ENCODE measurements at places on chromosomes 1 and 21.

GRCh38 chr1:226425431-226426031 lies 17.6 kb upstream of the PARP1 start:
- DNase-seq = no peak

DNA sequence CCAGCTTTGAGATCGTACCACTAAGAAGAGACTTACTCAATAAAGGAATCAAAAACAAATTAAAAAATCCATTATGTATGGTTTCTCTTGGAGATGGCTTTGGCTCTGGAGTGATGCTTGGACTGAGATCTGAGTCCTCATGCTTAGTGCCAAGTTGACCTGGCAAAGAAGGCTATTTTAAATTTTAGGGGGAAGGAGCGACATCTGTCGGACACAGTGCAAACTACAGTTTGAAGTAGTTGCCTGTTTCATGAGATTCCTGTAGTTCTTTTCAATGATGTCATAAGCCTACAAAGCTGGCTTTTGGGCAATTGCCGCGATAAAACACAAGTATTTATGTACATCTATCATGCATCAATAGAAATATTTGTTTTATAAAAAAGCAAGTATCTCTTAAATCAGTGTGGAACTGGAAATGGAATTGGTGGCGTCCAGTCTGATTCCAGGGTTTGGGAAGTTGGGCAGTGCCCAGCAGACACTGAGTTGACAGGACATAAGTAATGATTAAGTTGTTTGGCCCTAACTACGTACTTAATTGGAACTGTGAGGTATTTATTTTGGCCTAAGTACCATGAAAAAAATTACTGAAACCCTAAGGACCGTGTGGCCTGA lies 50.0 kb downstream of the TBCE start:
- peak; percentile 76 for DNase-seq

- DNase-seq = no peak
These were observed 185.6 kb downstream of the PAPPA2 start for GRCh38 chr1:176648556-176648955.

DNA sequence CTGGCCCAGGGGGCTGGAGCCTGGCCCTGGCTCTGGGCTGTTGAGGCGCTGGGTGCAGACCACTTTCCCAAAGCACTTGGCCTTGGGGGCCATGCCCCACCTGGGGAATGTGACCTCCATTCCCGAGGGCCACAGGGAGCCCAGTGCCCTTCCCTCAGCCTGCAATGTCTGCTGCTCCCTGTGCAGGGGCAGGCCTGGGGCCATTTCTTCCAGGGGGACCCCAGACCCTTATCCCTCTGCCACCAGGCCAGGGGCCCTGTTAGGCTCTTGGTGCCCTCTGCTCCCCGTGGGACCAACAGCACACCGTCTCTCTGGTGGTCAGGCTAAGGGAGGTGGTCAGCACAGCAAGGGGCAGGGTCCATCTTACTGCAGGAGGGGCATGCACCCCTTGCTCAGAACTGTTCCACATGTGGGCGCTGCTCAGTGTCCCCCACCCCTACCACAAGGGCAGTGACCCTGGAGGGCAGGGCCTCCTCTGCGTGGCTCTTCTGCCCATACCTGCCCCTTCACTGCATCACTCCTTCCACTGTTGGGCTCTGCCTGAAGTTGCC lies 1.1 kb upstream of the TMEM52 start:
- no peak for DNase-seq

DNA sequence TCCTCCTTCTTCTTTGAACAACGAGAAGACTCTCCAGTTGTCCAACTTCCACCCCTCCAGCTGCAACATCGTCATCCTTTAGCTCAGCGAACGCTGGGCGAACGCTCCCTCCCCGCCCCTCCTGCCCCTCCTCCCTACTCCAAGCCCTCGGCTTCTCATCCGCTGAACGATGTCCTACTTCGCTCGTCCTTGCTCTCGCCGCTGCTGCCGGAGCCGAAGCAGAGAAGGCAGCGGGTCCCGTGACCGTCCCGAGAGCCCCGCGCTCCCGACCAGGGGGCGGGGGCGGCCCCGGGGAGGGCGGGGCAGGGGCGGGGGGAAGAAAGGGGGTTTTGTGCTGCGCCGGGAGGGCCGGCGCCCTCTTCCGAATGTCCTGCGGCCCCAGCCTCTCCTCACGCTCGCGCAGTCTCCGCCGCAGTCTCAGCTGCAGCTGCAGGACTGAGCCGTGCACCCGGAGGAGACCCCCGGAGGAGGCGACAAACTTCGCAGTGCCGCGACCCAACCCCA lies at the start of gene BCAN:
BCAN (plus strand) TSS at position 357 of the 504 bp plus-strand sequence. CDS start 3,938 bp downstream, outside the sequence.
- no peak for DNase-seq

DNA sequence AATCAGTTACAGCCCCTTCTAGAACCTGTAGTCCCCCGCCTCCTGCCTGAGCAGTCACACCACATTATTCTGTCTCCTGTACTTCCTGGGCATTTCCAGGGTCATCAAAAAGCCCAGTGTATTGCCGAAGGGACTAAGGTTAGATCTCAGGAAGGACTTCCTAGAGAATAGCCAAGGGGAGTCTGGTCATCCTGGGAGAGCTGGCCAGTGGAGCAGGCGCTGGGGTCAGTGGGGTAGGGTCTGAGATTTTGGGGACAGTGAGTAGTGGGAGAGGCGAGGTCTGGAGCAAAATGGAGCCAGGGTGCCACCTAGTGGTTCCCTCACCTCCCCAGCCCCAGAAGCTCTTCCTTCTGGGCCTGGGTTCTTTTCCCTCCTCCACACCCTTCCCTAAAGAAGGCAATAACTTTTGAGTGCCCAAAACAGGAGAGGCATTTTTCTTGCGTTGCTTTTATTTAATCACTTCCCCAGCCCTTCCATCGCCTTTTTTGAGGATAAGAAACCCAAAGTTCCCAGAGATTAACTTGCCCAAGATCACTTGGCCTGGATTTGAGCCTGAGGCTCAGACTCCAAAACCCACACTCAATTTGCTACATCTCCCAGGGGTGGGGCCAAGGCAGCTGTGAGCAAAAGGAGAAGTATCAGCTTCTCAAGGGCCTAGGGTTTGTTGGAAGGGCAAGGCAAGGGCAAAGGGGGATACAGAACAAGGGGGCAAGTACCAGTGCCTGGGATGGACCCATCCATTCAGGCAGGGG lies 7.3 kb upstream of the PMVK start:
- peak; percentile 53 for DNase-seq

DNA sequence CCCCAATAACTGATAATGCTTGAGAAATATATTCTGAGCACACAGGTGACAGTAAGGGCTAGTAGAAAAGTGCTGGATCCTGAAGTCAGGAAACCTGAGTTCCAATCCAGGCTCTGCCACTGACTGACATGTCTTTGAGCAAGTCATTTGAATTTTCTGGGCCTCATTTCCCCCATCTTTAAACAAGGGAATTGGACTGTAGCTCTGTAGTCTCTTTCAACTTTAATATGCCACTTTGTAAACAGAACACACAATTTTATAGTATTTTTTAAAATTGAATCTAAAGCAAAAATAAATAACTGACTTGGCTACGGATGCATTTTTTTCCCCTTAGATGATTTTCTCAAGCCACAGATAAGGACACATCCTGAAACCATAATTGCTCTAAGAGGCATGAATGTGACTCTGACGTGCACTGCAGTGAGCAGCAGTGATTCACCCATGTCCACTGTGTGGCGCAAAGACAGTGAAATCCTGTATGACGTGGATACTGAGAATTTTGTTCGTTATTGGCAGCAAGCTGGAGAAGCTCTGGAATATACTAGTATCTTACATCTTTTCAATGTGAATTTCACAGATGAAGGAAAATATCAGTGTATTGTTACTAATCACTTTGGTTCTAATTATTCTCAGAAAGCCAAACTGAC lies 37.0 kb downstream of the LRIG2 start:
- DNase-seq = peak; percentile 30

DNA sequence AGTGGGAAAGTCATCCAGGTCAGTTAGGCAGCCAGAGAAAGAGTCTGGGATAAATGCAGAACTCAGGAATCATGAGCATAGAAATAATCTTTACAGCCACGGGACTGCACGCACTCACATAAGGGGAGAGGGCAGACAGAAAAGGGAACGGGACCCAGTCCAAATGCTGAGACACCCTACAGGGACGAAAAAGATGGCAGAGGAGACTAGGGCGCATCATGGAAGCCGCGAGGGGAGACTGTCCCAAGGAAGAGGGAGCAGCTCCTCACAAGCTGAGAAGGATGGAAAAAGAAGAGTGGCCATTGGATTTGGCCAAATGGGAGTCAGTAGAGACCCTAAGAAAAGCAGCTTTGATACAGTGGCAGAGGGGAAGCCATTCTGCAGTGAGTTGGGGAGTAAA lies 102.9 kb upstream of the TLR5 start:
- no peak for DNase-seq

DNA sequence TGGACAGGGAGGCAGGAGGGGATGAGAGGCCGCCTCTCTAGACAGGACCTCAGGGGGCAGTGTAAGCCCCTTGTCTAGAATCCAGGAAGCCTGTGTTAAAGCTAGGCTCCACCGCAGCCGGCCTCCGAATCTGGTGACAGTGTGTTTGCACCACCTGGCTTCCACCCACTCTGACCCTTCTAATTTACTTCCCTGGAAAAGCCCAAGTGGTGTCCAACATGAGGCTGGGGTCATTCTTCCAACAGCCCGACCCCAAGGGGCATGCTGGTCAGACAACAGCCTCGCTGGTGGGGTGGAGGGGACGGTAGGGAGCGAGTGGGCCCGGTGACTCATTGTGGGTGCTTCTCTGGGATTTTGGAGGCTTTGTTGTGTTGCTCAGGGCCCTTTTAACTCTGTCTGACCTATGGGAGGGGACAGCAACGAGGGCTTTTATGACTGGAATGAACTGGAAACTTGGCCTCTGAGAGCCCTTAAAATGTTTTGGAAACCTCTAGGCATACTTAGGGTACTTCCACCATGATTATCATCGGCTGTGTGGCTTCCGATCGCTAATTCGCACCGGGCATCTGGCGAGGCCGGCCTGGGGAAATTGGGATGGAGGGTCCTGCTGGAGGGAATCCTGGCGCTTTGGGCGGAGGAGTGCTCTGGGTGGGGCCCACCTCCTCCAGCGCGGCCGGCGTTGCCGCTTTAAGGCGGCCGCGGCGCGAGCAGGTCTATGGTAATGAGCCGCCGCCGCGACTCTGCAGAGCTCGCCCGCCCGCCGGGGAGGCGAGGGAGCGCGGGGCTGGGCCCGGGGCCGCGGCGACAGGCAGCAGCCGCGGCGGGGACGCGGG lies at the start of gene CELSR2:
CELSR2 (plus strand) TSS at position 743 of the 833 bp plus-strand sequence. CDS start 541 bp downstream, outside the sequence.
- DNase-seq = peak; percentile 84

GRCh38 chr1:1020415-1021009 lies 592 bp downstream of the AGRN start:
- peak; percentile 42 for DNase-seq

All from RWPE1 (cell line).